Heart left ventricle (tissue), 16 donors: ENCODE measurements at places on chromosomes 3 and 15. TPM values are rescaled to one million over a fixed set of nuclear protein-coding genes. Genes with fewer than 3 reads are reported as not detected.

ADGRG7 gene
- not detected for total RNA-seq

PAQR9 gene
- 13.8 TPM for total RNA-seq

GABRG3 gene
- not detected for total RNA-seq

NCK1 gene
- 20.6 TPM for total RNA-seq

SEMA7A gene
- 7.5 TPM for total RNA-seq

ACAA1 gene
- 102 TPM for total RNA-seq

SPATA12 gene
- not detected for total RNA-seq

PLS1 gene
- 1.9 TPM for total RNA-seq

CHRNA7 gene
- 2.1 TPM for total RNA-seq

NMNAT3 gene
- total RNA-seq: 11.0 TPM
